ENCODE measurements at places on chromosomes 7 and 10. TPM values are rescaled to one million over a fixed set of nuclear protein-coding genes. Genes with fewer than 3 reads are reported as not detected.
A peak's percentile ranks its signal among the peaks of the same experiment; 100 is the strongest.

- no peak for DNase-seq
These were observed 34.0 kb downstream of the CH25H start for GRCh38 chr10:89173075-89173474.

- DNase-seq: no peak
These were observed 376.1 kb upstream of the CHRM2 start for GRCh38 chr7:136492366-136492765.

GRCh38 chr10:17685233-17685840 is 41.4 kb downstream of the STAM start:
- DNase-seq: no peak

VAX1 gene
- not detected for total RNA-seq

GRCh38 chr10:63603709-63604445 is 82.7 kb downstream of the REEP3 start:
- peak; percentile 42 for DNase-seq

TUBB8 gene
- total RNA-seq: 0.28 TPM

SPDYE8 gene
- 0.24 TPM for total RNA-seq

ZPBP gene
- not detected for total RNA-seq
